Esophagus mucosa (tissue), 1 donor: ENCODE measurements at places on chromosomes 4 and X.

GRCh38 chr4:139833151-139833910 is 167.7 kb downstream of the MGST2 start:
- no peak for ATAC-seq

DNA sequence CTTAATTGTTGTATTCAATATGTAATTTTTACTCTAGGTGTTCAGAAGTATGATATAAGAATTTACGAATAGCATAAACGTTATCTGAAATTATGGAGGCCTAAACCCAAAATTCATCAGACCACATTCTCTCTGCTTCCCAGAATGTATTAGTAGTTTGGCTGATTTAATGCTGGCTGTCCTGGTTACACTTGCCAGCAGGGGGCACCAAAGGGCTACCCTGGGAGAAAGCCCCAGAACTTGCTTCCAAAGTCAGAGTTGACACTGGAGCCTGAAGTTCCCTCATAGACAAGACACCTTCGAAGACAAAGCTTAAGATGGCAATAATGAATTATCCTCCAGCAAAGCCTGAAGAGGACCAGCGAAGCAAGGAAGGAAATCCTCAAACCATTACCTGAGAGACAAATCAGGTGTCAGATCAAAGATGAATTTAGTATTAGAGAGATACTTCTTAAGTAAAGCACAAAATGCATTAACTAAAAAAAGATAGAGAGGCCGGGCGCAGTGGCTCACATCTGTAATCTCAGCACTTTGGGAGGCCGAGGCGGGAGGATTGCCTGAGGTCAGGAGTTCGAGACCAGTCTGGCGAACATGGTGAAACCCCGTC is 11.3 kb upstream of the ANOS1 start:
- ATAC-seq, result no peak

DNA sequence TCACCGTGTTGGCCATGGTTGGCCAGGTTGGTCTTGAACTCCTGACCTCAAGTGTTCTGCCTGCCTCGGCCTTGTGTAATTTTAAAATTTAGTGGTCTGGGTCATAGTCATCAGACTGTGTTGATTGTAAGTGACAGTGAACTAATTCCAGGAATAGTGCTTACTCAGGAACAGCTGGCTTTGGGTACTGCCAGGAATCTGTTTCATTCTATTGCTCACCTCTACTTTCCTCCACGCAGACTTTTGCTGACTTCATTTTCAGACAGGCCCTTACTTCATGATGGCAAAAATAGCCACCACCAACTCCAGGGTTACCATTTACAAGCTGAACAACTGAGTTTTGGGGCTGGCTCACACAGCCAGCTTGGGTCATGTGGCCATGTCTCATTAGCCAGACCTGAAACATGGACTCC is 54.6 kb downstream of the FNIP2 start:
- ATAC-seq, result peak; percentile 20

- peak; percentile 80 for ATAC-seq
These were observed 12.6 kb downstream of the RUFY3 start for GRCh38 chr4:70734168-70734954.
